ENCODE measurements at places on chromosomes 1 and 21.

DNA sequence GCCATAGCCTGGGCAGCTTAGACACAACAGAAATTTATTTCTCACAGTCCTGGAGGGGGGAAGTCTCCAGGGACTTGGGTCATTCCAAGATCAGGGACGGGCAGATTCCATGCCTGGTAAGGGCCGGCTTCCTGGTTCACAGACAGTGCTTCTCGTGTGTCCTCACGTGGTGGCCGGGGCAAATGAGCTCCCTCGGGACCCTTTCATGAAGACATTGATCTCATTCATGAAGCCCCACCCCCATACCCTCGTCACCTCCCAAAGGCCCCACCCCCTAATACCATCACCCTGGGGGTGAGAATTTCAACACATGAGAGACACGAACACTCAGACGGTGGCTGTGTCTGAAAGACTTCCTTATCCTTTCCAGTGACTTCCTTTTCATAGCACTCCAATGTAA, 51.5 kb downstream of the ACOT7 start:
- no peak for DNase-seq

- no peak for DNase-seq
Measured at GRCh38 chr1:58932859-58933598, 149.2 kb upstream of the JUN start.

DNA sequence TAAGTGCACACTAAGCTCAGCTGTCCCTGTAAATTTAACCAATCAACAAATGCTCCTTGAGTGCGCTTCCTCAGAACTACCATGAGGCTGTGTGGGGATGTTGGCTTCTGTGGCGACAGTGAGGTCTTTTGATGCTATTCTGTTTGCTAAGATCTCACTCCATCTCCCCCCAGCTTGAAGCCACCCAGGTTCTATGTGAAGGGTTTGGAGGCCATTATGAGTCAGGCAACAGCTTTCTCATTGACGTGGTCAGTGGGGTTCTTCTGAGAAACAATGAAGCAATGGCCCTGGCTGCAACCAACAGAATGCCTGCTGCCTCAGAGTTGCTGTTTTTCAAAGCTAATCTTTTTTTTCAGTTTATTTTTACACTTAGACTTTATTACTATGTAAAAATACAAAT, 205.5 kb downstream of the PTBP2 start:
- no peak for DNase-seq

GRCh38 chr1:36920801-36921405, 113.4 kb downstream of the GRIK3 start:
- DNase-seq = no peak

DNA sequence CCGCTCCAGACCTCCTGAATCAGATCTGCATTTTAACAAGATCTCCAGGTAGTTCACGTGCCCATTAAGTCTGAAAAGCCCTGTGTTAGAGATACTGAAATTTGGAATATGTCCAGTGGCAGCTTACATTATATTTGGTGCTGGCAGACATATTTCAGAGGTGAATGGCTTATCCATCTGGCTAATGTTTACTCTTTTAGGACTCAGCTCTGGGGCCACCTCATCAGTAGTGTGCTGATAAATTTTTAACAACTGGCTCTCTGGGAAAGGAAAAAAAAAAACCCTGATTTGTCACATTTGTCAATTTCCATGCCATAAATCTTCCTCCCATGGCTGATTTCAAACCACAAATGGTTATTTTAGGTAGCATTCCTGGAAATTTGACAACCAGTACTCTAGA, 25.3 kb upstream of the SYT6 start:
- no peak for DNase-seq

- no peak for DNase-seq
Measured at GRCh38 chr21:38861056-38861455, 55.3 kb downstream of the ETS2 start.

GRCh38 chr1:116265931-116266863, 106.8 kb upstream of the ATP1A1 start:
- DNase-seq = no peak

- no peak for DNase-seq
Measured at GRCh38 chr1:27609210-27609555, 5.2 kb upstream of the AHDC1 start.
